ENCODE measurements at places on chromosomes 1 and 21. TPM values are rescaled to one million over a fixed set of nuclear protein-coding genes. Genes with fewer than 3 reads are reported as not detected.

The TMOD4 gene
- not detected for total RNA-seq

GRCh38 chr1:222656391-222657155 lies 38.7 kb downstream of the MIA3 start:
- no peak for DNase-seq
- no peaks in the 10 kb centered on the region for H3K27me3 ChIP-seq
- no peak overlapping the region for H3K27ac ChIP-seq
- no peak overlapping the region for H3K4me3 ChIP-seq
- peaks cover 12% of the 10 kb centered on the region for H3K4me1 ChIP-seq

The CAPN8 gene
- total RNA-seq = 274 TPM

- DNase-seq = no peak
- no peaks in the 10 kb centered on the region for H3K27me3 ChIP-seq
- no peak overlapping the region for H3K4me3 ChIP-seq
- no peak overlapping the region for H3K27ac ChIP-seq
Measured at GRCh38 chr1:34688006-34688741, 66.7 kb upstream of the GJB5 start.
